ENCODE measurements at places on chromosomes 16 and 17.

- no peak for DNase-seq
Measured at GRCh38 chr16:23333034-23333579, 31.0 kb downstream of the SCNN1B start.

DNA sequence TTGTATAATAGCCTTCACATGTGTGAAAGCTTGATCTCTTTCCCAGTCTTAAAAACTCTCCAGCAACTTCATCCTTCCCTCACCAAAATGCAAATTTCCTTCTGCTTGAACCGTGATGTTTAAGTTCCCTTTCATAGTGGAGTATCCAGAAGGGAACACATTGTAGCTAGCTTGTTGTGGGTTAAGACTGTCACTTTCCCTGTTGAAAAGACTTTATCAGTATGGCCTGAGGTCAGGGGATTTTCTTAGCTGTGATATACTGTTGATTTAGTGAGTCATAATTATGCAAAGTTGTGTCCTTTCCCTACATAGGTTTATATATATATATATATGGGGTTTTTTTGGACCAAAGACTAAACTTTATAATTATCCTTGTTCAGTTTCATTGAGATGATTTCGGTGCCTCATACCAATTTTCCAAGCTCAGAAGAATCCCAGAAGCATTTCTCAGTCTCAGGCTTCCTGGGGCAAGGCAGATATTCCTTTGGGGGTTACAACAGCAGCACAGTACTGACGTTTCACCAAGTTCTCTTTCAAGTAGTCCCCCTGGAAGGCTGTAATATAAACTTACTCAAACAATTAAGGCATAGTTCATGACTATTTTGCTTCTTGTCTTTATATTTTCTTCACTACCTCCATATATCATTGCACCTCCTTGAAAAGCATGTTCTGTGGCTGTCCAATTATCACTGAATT, 35.7 kb downstream of the ESRP2 start:
- no peak for DNase-seq

- DNase-seq = no peak
Measured at GRCh38 chr17:6488008-6488539, 43.8 kb downstream of the PIMREG start.

DNA sequence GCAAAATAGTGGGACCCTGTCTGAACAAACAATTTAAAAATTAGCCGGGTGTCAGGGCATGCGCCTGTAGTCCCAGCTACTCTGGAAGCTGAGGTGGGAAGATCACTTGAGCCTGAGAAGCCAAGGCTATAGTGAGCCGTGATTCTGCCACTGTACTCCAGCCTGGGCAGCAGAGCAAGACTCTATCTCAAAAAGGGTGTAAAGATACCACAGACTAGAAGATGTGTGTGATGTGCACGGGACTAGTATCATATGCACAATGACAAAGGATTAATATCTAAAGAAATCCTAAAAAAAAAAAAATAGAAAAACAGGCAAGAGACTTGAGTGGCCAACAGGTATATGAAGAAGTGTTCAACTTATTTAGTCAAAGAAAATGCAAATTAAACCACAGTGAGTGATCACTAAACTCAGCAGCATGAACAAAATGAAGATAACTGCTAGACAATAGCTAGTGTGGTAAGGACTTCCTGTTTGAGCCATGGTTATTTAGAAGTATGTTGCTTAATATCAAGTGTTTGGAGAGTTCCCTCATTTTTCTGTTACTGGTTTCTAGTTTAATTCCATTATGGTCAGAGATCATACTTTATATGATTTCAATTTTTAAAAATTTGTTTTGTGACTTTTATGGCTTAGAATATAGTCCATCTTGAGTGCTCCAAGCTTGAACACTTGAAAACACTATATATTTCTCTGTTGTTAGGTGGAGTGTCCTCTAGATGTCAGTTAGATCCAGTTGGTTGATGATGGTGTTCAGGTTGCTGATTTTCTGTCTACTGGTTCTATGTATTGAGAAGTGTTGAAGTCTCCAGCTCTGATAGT, 14.7 kb upstream of the SLX4 start:
- DNase-seq = peak; percentile 76

- no peak for DNase-seq
Measured at GRCh38 chr17:77768248-77768852, 190.2 kb upstream of the TNRC6C start.

- DNase-seq = peak; percentile 65
Measured at GRCh38 chr16:2194166-2194834, 2.1 kb downstream of the CASKIN1 start.

DNA sequence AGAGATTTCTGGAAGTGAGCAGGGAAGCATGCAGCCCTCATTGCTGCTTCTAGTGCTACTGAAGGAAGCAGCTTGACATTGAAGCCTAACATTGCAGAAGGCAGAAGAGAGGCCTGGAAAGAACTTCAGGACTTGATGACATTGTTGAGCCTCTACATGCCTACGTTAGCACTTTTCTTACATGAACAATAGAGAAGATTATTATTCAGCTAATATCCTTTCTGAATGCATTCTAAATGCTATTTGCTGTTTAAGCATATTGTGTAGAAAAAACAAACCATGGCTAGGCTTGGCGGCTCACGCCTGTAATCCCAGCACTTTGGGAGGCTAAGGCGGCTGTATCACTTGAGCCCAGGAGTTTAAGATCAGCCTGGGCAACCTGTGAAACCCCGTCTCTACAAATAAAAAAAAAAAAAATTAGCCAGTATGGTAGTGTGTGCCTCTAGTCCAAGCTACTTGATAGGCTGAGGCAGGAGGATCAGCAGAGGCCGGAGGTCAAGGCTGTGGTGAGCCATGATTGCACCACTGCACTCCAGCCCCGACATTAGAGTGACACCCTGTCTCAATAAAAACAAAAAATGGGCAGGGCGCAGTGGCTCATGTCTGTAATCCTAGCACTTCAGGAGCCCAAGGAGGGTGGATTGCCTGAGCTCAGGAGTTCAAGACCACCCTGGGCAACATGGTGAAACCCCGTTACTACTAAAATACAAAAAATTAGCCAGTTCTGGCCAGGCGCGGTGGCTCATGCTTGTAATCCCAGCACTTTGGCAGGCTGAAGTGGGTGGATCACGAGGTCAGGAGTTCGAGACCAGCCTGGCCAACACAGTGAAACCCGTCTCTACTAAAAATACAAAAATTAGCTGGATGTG, 2.2 kb upstream of the AURKB start:
- DNase-seq = no peak

DNA sequence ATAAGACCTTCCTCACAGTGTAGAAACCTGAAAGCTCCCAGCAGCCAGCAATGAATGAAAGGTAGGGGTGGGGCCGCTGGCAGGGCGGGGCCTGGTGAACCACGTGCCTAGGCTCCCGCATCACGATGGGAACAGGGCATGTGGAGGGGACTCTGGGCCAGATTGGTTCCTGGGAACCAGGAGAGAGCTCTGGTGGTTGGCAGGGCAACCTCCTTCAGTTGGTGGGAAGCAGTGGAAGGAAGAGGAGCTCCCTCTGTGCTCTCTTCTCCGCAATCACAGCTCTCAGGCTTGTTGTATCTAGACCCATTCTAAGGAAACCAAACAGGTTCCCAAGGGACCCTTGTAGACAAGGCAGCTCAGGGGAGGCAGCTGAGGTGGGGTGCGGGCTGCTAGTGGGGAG, 10.5 kb downstream of the GGA2 start:
- DNase-seq = no peak

- no peak for DNase-seq
Measured at GRCh38 chr16:8005096-8005860, 585.0 kb downstream of the TMEM114 start.

GRCh38 chr16:852451-853185, 52.1 kb upstream of the GNG13 start:
- DNase-seq = no peak

- no peak for DNase-seq
Measured at GRCh38 chr16:87196661-87197060, 120.5 kb downstream of the C16orf95 start.

- no peak for DNase-seq
Measured at GRCh38 chr16:63385714-63386432, 1349.6 kb upstream of the CDH8 start.

- peak; percentile 79 for DNase-seq
Measured at GRCh38 chr16:85393674-85394451, 219.3 kb upstream of the GSE1 start.

DNA sequence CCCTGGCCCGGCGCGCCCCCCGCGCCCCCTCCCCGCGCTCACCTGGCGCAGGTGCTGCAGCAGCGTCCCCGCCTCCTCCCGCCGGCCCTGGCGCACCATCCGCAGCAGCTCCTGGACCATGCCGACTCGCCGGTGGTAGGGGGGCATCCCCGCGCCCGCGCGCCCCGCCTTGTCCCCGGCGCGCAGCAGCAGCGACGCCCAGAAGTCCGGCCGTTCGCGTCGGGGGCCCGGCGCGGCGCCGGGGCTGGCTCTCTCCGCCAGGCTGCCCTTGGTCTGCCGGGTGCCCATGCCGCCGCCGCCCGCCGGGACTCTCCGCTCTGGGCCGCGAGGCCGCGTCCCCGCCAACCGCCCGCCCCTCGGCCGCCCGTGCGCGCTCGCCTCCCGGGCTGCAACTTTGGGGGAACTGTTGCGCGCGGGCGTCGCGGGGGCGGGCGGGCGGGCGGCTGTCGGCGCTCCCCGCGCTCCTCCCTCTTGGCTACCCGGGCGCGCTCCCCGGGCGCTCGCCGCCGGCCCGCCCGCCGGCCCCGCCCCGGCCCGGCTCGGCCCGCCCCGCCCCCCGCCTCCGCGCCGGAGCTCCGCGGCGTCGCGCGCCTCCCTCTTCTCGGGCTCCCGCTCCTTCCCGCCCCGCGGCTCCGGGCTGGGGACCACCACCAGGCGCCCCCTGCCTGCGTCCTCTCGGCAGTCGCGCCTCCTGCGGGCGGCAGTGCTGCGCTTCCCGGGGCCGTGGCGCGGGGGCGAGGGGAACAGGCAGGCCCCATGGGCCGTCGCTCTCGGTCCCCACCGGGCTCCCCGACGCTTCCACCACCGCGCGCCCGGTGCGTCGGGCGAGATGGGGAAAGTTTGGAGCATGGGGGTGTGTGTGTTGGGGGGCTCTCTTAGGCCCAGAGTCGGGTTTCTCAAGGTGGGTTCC, at the start of gene LRRC75A:
Gene LRRC75A, minus strand, starts transcription at position 491 of the 910 bp plus-strand sequence. Its CDS starts 203 bp downstream, at position 288.
- DNase-seq = peak; percentile 73

DNA sequence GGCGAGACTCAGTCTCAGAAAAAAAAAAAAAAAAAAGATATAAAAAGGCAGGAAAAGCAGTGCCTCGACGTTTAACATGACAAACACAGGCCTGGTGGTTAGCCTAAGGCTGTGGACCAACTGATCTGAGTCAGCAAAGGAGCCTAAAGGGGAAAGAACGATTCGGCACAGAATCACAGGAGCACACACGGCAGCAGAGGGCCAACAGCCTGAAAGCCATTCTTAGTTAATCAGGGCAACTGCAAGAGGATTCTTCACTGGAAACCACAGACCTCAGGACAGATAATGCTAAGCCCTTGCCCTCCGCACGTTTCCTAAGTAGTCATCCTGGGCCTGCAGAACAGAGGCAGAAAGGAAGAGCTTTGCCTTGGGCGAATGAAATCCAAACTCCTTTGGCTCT, 14.7 kb downstream of the TMEM11 start:
- peak; percentile 90 for DNase-seq

GRCh38 chr17:76560877-76561221, 21.0 kb downstream of the PRCD start:
- DNase-seq = no peak

- DNase-seq = peak; percentile 53
Measured at GRCh38 chr16:28974007-28974436, 556 bp upstream of the SPNS1 start.

GRCh38 chr17:43962479-43962878, 8.7 kb upstream of the PYY start:
- no peak for DNase-seq

- DNase-seq = no peak
Measured at GRCh38 chr16:57668630-57669475, 747 bp downstream of the ADGRG3 start.

DNA sequence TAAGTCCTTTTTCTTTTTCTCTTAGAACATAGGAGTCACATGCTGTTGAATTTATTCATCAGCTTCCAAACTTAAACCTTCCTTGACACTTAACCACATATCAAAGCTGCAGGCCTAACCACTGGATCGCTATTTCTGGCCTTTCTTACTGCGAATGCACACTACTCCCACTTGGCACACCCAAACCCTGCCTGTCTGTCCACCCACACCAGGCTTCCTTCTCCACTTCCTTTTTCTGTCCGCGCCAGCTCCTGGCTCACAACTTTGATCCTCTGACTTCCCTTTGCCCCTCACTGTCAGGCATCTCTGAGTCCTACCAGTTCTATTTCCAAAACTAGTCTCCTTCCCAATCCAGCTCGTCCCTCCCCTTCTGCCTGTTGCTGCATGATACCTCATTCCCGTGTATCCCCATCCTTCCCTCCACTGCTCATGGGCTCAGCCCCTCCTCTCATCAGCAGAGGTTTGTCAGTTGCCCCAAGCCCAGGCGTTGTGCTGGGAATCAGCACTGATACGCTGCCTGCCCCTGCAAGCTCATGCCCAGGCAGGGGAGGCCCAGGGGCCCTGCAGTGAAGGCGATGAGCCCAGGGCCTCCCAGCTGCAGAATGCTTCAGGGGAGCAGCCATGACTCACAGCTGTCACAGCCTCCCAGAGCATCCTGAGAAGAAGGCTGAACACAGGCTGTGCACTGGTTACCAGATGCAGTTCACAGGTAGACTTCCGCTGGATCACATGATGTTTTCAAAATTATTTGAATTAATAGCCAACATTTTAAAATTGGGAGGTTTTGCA, 179.8 kb downstream of the KATNIP start:
- peak; percentile 76 for DNase-seq

GRCh38 chr17:81582341-81582740, 30.2 kb upstream of the FAAP100 start:
- DNase-seq = no peak

DNA sequence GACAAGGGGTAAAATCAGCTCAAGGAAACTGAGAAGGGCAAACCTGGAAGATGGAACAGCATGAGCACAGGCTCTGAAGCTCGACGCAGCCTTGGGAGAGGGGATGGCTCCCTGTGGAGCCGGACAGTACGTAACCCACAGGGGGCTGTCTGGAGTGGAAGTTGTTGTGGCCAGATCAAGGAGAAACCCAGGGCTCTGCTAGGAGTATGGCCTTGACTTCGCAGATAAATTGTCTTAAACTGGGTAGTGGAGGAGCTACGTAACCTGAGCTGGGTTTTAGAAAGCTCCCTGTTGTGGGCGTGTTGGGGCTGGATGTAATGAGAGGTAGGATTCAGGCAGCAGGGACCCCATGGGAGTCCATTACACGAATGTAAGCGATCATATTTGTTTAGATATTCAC, 25.5 kb upstream of the AXIN2 start:
- no peak for DNase-seq

DNA sequence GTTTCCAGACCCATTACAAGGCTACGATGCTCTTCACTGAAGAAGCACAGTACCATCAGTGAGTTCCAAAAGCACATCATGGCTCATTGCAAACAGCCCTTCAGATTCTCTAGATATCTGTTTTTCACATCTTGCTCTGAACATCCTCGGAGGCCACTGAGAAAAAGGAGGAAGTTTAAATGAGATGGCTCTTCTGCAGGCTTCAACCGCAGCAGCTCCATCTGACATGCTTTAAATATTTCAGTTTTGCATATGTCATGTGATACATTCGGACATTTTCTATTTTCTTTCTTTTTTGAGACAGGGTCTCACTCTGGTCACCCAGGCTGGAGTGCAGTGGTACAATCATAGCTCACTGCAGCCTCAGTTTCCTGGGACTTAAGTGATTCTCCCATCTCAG, 396.8 kb downstream of the NPIPA8 start:
- peak; percentile 49 for DNase-seq

- DNase-seq = peak; percentile 91
Measured at GRCh38 chr17:50177983-50178834, 12.4 kb downstream of the SGCA start.

Data from hematopoietic multipotent progenitor cell treated with erythropoietin and hydrocortisone succinate and interleukin-3 and kit ligand, for 6 days (in vitro differentiated cells).